ENCODE measurements at places on chromosomes 7 and 10. TPM values are rescaled to one million over a fixed set of nuclear protein-coding genes. Genes with fewer than 3 reads are reported as not detected.

GRCh38 chr10:82318534-82318933, 443.5 kb downstream of the NRG3 start:
- H3K4me1 ChIP-seq = no peaks in the 10 kb centered on the region
- H3K27me3 ChIP-seq = no peaks in the 10 kb centered on the region
- H3K4me3 ChIP-seq = no peak overlapping the region
- no peak for DNase-seq
- H3K36me3 ChIP-seq = no peaks in the 10 kb centered on the region
- H3K27ac ChIP-seq = no peak overlapping the region

DNA sequence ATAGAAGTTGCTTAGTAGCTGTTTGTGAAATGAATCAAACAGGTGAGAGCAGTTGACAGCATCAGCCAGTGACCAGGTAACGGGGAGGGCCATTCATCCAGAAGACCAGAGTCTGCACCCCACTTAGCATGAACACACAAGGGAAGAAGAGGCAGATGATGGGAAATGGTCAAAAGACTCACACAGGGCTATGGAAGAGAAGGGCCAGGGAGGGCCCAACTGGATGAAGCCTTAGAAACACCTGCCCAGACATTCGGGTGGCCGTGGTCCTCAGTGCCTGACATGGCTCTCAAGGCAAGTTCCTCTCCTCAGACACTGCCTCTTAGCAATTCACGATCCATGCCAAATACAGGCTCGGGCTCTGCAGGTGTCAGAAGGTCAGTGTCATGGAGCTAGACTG, 354.1 kb downstream of the TCERG1L start:
- DNase-seq = no peak
- no peaks in the 10 kb centered on the region for H3K4me1 ChIP-seq
- no peak overlapping the region for H3K27ac ChIP-seq

DNA sequence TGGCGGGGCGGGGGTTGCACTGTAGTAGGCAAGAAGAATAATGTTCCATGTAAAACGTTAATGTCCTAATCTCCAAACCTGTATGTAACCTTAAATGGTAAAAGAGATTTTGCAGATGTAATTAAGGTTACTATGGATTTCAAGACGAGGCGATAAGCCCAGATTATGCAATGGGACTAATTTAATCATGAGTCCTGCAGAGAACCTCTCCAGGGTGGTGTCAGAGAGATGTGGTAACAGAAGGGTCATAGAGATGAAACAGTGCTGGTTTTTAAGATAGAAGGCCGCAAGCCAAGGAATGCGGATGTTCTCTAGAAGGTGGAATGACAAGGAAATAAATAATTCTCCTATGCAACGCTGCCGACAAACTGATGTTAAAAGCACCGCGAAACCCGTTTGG, 57.1 kb downstream of the UBE3C start:
- H3K27me3 ChIP-seq = no peaks in the 10 kb centered on the region
- peaks cover 35% of the 10 kb centered on the region for H3K36me3 ChIP-seq
- no peak overlapping the region for H3K4me3 ChIP-seq
- no peak overlapping the region for H3K27ac ChIP-seq
- H3K4me1 ChIP-seq = peaks cover 2% of the 10 kb centered on the region

Gene FAM237B
- not detected for total RNA-seq

Gene PILRA
- total RNA-seq = 0.68 TPM

DNA sequence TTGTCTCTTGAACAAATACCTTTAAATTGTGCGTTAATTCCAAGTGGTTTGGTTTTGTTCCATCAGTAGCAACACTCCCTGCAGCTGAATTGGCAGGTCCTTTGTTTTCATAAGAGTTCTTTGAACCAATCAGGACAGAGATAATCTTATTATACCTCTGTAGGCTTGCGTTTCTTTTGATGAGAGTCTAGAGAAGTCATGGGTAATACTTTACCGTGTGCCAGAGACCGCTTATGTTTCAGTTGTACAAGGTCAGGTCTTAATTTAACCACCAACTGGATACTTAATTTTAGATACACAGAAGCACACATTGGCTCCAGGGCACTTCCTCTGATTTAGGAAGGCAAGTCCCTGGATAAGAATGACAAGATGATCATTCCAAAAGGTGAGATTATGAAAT, at the start of gene ASB15:
TSS of gene ASB15 (plus strand) at position 292 of the 400 bp plus-strand sequence. CDS start 12,682 bp downstream, outside the sequence.
- H3K27ac ChIP-seq = no peak within 1 kb of the TSS
- H3K4me3 ChIP-seq = no peak within 1 kb of the TSS
- no peaks in the 10 kb centered on the region for H3K4me1 ChIP-seq
- no peak for DNase-seq
- no peaks in the 10 kb centered on the region for H3K36me3 ChIP-seq

- H3K4me3 ChIP-seq = no peak overlapping the region
- H3K36me3 ChIP-seq = peaks cover 9% of the 10 kb centered on the region
- peaks cover 4% of the 10 kb centered on the region for H3K4me1 ChIP-seq
- no peak overlapping the region for H3K27ac ChIP-seq
Observed at GRCh38 chr10:4046712-4047354, 261.8 kb upstream of the KLF6 start.

DNA sequence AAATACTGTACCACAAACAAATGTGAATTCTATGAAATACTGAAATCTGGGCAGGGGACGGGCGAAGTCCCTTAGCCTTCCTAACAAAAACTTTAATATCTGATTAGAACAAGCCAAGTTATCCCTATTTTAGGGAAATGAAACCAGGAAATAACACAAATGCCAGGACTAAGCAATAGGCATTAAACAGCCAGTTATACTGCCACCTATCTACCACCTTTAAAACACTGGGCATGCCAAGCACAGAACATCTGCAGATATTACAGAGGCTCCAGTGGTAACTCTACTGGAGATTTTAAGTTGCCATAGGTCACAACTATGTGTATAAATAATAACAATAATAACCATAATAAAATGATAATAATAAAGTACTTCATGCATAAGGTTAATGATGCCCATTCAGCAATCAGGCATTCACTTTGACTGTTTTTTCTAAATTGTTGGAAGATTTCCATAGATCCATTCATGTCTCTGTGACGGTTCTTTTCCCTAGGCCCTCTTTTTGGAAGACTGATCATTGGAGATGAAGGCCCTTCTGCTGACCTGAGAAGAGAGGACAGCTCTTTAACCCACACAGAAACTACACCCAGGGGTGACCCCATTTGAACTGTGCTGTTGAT, 195.7 kb downstream of the CACNA2D1 start:
- DNase-seq = no peak
- no peaks in the 10 kb centered on the region for H3K36me3 ChIP-seq
- H3K27ac ChIP-seq = no peak overlapping the region
- H3K4me3 ChIP-seq = no peak overlapping the region
